ENCODE measurements at places on chromosomes 1 and 21.
A peak's percentile ranks its signal among the peaks of the same experiment; 100 is the strongest.

GRCh38 chr1:41318135-41318534 lies 43.1 kb upstream of the FOXO6 start:
- DNase-seq: no peak

DNA sequence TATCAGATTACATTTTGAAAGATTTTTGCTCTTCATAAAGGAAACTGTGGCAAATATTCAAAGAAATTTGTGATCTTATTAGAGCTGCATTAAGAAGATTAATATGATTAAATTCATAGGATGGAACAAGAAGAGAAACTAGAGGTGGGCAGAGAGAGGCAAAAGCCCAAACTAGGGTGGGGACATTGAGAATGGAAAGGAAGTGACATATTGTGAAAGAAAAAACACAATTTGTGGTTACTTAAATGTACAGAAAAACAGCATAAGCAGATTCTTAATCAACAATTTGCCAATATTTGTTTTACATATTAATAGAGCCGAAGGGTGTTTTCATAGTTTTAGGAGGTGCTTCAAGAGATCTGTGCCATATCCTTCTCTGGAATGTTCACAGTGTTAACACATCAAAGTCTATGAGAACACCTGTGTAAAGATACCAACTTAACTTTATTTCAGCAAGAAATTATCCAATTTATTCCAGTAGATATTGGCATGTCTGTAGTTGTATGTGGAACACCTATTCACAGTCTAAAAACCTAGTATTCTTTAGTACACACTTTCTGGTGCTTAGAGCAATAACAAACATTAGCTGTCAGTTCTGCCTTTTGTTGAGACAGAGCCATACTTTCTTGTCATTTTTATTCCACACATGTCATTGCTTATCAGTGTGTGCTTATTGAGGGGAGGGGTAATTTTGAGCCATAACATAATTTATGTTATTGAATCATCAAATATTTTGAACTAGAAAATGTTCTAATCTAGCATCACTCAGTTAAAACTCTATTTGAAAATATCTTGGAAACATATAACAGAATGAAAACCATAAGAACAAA lies 401.5 kb downstream of the PTPRC start:
- no peak for DNase-seq

DNA sequence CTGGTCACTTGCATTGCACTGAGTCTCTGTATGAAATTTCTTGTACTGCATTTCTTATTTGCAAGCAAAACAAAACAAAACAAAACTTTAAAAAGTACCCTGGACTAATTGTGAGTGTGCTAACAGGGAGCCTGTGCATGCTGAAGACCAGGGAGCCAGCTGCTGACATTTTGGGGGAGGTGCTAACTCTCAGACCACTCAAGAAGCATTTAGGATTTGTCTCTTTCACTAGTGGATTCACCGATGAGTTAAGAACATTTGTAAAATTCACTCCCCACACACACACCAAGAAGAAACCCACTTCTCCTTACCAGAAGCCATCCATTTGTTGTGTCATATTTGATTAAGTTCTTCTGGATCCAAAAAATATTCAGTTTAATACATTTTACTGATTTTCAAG lies 95.7 kb upstream of the C1orf105 start:
- no peak for DNase-seq

DNA sequence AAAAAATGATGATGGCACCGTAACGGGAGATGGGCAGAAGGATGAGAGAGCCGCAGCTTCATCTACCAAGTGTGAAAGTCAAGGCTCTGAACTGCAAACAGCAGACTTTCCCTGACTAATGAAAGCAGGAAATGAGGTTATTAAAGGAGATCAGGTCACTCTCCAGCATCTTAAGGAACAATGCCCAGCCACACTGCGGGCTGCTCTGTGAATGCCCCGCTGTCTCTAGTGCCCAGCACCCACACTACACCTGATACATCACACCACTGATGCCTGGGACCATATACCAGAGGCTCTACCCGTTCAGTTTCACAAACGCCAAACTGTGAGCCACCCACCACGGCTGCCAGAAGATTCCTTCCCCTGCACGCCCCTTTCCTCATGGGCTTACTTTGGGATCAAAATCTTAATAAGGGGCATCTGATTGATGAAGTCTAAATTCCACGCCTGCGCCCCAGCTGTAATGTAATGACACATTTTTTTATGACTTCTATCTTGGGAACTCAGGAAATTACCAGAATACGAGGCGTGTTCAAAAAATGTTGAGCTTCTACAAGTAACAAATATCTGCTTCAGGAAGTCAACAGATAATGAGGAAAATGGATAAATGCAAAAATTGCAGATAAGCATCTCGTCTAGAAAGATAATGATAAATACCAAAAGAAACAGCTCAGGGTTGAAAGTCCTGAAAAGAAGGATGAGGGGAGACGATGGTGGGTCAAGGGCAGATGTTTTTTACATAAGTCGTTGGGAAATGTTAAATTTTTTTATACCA lies 72.0 kb downstream of the MIS18A start:
- no peak for DNase-seq

GRCh38 chr1:204924013-204924759 lies 53.5 kb downstream of the NFASC start:
- peak; percentile 59 for DNase-seq

- no peak for DNase-seq
Observed at GRCh38 chr1:230401763-230402294, 24.3 kb downstream of the PGBD5 start.
